ENCODE measurements at places on chromosomes 12 and 14.

GRCh38 chr14:76977793-76978720, 50.5 kb downstream of the IRF2BPL start:
- peaks cover 7% of the 10 kb centered on the region for H3K36me3 ChIP-seq
- peak overlapping the region; percentile 86 for H3K27ac ChIP-seq
- H3K4me3 ChIP-seq: no peak overlapping the region
- H3K27me3 ChIP-seq: no peaks in the 10 kb centered on the region
- H3K4me1 ChIP-seq: peaks cover 31% of the 10 kb centered on the region

DNA sequence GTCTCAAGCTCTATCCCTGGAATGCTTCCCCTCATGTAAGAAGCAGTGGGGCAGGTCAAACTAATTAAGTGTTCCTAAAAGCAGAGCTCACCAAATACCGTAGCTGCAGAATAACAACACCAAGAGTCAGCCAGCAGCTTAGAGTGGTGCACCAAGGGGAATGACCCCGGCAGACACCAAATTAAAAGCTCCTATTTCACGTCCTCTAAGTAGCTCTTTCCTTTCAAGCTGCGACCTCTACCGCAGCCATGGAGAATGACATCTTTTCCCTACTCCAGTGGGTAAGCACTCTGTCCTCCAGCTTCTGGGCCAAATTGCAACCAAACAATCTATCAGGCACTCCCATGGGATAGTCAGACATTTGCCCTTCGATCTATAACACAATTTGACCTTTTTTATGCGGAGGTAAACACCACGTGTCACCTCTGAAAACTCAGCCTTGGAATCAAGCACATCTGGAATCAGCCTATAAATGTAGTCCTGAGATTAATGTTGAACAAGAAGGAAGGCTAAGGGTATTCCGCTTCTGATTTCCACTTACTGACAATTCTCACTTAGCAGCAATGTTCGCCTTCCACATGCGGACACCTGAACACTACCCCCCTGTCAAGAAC, 67.6 kb upstream of the CDKN3 start:
- peaks cover 24% of the 10 kb centered on the region for H3K27me3 ChIP-seq
- no peak for DNase-seq
- H3K4me1 ChIP-seq: no peaks in the 10 kb centered on the region
- H3K27ac ChIP-seq: no peak overlapping the region
- H3K4me3 ChIP-seq: no peak overlapping the region

GRCh38 chr12:80864046-80864735, 73.5 kb downstream of the LIN7A start:
- no peak overlapping the region for H3K4me3 ChIP-seq
- no peak overlapping the region for H3K27ac ChIP-seq
- peaks cover 2% of the 10 kb centered on the region for H3K4me1 ChIP-seq
- no peak for DNase-seq
- H3K27me3 ChIP-seq: no peaks in the 10 kb centered on the region
- no peaks in the 10 kb centered on the region for H3K36me3 ChIP-seq

GRCh38 chr14:90198541-90199060, 57.8 kb upstream of the PSMC1 start:
- no peaks in the 10 kb centered on the region for H3K36me3 ChIP-seq
- no peaks in the 10 kb centered on the region for H3K4me1 ChIP-seq
- no peak overlapping the region for H3K4me3 ChIP-seq
- H3K27ac ChIP-seq: no peak overlapping the region
- peaks cover 7% of the 10 kb centered on the region for H3K27me3 ChIP-seq

DNA sequence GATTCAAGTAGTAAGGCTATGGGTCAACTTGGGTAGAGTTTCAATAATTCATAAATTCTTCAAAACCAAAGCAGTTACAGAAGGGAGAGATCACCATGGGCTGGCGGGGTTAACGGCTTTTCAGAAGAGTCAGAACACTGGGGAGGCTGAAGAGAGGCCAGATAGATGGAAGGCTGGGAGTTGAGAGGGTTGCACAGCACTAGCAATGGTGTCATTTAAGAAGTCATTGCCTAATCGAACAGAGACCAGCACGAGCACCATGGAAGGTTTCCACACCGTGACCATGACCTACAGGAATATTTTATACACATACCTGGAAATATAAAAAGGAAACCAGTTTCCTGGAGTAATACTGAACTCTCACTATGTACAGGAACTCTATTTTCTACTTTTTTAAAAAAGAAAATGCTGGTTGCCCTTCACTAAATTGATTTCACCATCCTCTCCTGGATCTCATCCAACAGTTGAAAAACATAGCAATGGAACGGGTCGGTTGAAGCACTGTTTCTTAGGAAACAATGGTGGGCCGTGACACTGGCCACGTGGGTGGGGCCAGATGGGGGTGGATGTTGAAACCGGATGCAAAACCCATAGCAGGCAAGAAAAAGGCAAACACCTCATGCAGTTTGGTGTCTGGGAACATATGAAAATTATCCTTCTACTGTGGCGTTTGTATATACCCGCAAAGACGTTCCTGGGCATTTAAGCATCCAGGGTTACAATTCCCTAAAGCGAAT, 38.0 kb upstream of the RIN3 start:
- no peak overlapping the region for H3K27ac ChIP-seq
- peaks cover 16% of the 10 kb centered on the region for H3K27me3 ChIP-seq

DNA sequence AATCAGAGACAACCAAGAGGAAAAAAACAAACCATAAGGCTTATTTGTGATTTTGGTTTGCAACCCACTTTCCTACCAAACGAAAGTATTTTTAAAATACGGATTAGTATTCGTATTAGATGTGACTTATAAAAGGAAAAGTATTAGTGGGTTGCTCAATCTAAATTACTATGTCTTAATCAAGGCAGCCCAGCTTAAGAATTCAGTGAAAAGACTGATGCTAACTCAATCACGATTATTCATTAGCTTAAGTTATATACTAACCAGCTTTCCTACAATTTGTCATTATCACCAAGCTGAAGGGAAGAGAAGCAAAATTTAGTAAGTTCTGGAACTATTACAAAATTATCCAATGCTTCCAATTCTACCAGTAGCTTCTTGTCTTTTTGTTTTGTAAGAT, 62.7 kb downstream of the FERMT2 start:
- H3K4me1 ChIP-seq: no peaks in the 10 kb centered on the region
- H3K27ac ChIP-seq: no peak overlapping the region
- DNase-seq: no peak
- H3K27me3 ChIP-seq: peaks cover 1% of the 10 kb centered on the region
- H3K36me3 ChIP-seq: no peaks in the 10 kb centered on the region

- peaks cover 1% of the 10 kb centered on the region for H3K27me3 ChIP-seq
- no peak for DNase-seq
- no peaks in the 10 kb centered on the region for H3K36me3 ChIP-seq
- H3K4me1 ChIP-seq: peaks cover 14% of the 10 kb centered on the region
- H3K4me3 ChIP-seq: no peak overlapping the region
- no peak overlapping the region for H3K27ac ChIP-seq
These were observed 76.9 kb upstream of the EEA1 start for GRCh38 chr12:93005928-93006392.

DNA sequence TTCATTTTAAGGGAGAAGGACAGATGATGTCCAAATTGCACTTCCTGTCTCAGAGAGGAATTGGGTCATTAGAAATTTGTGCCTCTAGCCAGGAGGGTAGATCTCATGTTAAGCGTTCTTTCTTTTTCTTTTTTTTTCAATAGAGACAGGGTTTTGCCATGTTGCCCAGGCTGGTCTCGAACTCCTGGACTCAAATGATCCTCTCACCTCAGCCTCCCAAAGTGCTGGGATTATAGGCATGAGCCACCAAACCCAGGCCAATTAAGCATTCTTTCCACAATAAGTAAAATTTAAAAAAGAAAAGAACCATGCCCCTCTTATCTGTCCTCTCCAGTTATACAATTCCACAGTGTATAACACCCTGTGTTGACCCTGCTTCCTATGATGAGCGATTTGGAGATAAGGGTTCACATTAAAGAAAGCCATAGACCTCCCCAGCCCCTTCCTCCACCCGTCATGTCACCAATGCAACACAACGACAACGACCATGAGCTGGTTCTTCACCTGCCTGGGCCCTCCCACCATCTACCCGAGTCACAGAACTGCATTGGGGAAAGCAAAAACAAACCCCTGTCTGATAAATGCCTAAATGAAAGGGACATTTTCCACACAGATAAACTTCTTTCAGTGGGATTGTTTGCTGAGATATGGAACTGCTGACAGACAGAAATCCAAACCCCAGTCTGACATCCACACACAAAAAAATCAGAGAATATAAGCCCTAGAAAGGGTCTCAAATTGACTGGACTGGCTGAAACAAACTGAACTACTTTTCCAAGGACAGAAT, 37.3 kb downstream of the SSH1 start:
- DNase-seq: no peak
- no peaks in the 10 kb centered on the region for H3K27me3 ChIP-seq
- H3K4me3 ChIP-seq: no peak overlapping the region
- peaks cover 38% of the 10 kb centered on the region for H3K4me1 ChIP-seq

- H3K27me3 ChIP-seq: no peaks in the 10 kb centered on the region
- no peak overlapping the region for H3K4me3 ChIP-seq
- peaks cover 3% of the 10 kb centered on the region for H3K36me3 ChIP-seq
- H3K27ac ChIP-seq: no peak overlapping the region
- DNase-seq: no peak
These were observed 105.9 kb downstream of the RBM19 start for GRCh38 chr12:113860059-113860820.

- no peak within 1 kb of the TSS for H3K27ac ChIP-seq
- no peaks in the 10 kb centered on the region for H3K36me3 ChIP-seq
- peaks cover 19% of the 10 kb centered on the region for H3K4me1 ChIP-seq
- H3K27me3 ChIP-seq: no peaks in the 10 kb centered on the region
These were observed at the start of gene PROX2 for GRCh38 chr14:74875941-74876913. Gene PROX2, minus strand, starts transcription at chr14:74876145. Its CDS starts 12,311 bp downstream, at chr14:74863834.

DNA sequence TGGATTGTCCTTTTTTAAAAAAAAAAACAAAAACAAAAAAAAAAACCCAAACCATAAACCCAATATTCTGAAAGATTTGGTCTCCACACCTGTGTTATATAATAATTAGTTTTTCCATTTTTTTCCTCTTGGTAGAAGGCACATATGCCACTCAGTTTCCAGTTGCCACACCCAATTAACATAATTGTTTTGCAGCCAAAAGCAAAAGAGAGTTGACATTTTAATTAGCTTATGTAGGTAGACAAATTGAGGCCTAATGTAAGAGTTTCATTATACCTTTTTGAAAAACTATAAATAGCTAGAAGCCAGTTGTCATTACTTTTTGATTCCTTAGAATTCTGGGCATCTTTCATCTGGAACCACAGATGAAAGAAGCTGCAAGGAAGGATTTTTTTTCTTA, 21.0 kb downstream of the PTPN11 start:
- DNase-seq: no peak
- peaks cover 6% of the 10 kb centered on the region for H3K4me1 ChIP-seq
- no peak overlapping the region for H3K4me3 ChIP-seq
- H3K27ac ChIP-seq: no peak overlapping the region

DNA sequence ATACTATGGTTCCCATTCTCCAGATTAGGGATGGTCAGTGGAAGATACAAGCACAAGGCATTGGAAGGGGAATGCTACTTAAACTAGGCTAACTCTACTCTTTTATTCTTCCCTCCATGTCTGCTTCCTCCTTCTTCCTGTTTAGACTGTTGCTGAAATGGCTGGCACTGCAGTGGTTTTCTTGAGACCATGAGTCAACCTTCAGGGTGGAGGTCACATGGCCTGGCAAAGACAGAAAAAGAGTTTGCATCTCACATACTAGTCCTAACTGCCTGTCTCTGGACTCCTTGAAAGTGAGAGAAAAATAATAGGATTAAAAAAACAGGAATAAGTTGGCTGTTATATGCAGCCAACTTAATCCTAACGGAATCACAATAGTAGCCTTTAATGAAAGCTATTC, 37.0 kb downstream of the ALDH1L2 start:
- no peaks in the 10 kb centered on the region for H3K27me3 ChIP-seq
- DNase-seq: no peak
- no peaks in the 10 kb centered on the region for H3K4me1 ChIP-seq

GRCh38 chr14:65268594-65268993, 143.9 kb upstream of the FUT8 start:
- no peak for DNase-seq
- peaks cover 5% of the 10 kb centered on the region for H3K4me1 ChIP-seq
- no peaks in the 10 kb centered on the region for H3K36me3 ChIP-seq

- peaks cover 2% of the 10 kb centered on the region for H3K36me3 ChIP-seq
- no peak overlapping the region for H3K4me3 ChIP-seq
- no peak for DNase-seq
- no peak overlapping the region for H3K27ac ChIP-seq
- no peaks in the 10 kb centered on the region for H3K27me3 ChIP-seq
These were observed 55.0 kb upstream of the BICD1 start for GRCh38 chr12:32051511-32052211.

- no peaks in the 10 kb centered on the region for H3K4me1 ChIP-seq
- no peaks in the 10 kb centered on the region for H3K36me3 ChIP-seq
- H3K27me3 ChIP-seq: no peaks in the 10 kb centered on the region
- H3K4me3 ChIP-seq: no peak overlapping the region
- H3K27ac ChIP-seq: no peak overlapping the region
These were observed 1082.4 kb downstream of the TMTC2 start for GRCh38 chr12:83769151-83769550.

DNA sequence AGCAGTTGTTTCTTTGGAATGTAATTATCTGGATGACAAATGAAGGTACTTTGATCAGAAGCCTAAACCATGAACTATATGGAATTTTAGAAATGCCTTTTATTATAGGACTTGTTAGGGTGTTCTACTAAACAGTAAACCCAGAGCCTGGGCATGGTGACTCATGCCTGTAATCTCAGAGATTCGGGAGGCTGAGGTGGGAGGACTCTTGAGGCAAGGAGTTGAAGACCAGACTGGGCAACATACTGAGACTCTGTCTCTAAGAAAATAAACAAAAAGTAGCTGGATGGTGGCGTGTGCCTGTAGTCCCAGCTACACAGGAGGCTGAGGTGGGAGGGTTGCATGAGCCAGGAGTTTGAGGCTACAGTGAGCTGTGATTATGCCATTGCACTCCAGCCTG, 23.9 kb downstream of the PALS1 start:
- no peak for DNase-seq
- H3K4me1 ChIP-seq: peaks cover 19% of the 10 kb centered on the region
- H3K4me3 ChIP-seq: no peak overlapping the region
- peaks cover 3% of the 10 kb centered on the region for H3K36me3 ChIP-seq
- H3K27me3 ChIP-seq: no peaks in the 10 kb centered on the region

DNA sequence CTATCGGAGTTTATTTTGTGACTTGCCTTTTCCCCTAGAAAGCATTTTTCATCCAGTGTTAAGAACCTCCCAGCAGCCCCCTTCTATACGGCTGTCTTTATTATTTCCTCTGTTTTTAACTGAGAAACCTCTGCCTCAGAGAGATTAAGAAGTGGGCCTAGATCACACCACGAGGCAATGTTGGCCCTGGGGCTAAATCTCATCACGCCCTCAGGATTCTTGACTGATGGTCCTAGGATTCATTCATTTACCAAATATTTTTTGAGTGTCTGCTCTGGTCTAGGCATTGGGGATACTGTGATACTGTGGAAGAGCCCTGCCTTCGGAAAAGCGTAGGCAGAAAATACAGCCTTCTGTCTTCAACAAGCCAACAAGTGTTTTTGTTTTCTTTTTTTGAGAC, 42.1 kb downstream of the C14orf132 start:
- H3K4me1 ChIP-seq: peaks cover 4% of the 10 kb centered on the region
- no peaks in the 10 kb centered on the region for H3K27me3 ChIP-seq
- DNase-seq: no peak
- no peak overlapping the region for H3K4me3 ChIP-seq
